ENCODE measurements at places on chromosomes 16 and 17.

GRCh38 chr17:27553019-27553511, 77.9 kb upstream of the LGALS9 start:
- no peaks in the 10 kb centered on the region for H3K4me1 ChIP-seq
- H3K4me3 ChIP-seq: no peak overlapping the region
- H3K36me3 ChIP-seq: no peaks in the 10 kb centered on the region

GRCh38 chr16:81466356-81466980, 21.9 kb downstream of the CMIP start:
- no peaks in the 10 kb centered on the region for H3K27me3 ChIP-seq
- peak overlapping the region; percentile 10 for H3K27ac ChIP-seq
- H3K4me3 ChIP-seq: no peak overlapping the region
- peaks cover 7% of the 10 kb centered on the region for H3K36me3 ChIP-seq

DNA sequence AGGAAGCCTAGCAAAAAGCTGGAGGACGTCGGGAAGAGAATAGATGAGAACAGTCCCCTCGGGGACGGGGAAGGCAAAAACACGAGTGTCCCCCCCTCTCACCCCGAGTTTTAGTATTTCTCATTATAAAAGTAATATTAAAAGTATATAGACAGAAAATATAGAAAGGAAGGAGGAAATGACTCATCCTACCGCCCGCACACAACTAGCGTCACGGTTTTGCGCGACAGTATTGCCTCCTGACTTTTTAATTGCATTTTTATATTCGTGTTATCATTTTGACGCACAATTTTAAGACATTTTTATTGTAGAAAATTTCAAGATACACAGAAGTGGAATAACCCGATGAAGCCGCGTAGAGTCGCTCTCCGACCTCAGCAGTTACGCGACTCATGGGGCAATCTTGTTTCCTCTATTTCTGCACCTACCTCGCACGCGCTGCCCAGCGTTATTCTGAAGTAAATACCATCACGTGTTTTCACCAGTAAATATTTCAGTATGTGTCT, 652 bp upstream of the SLC25A19 start:
- peak overlapping the region; percentile 94 for H3K4me3 ChIP-seq
- no peak for DNase-seq

DNA sequence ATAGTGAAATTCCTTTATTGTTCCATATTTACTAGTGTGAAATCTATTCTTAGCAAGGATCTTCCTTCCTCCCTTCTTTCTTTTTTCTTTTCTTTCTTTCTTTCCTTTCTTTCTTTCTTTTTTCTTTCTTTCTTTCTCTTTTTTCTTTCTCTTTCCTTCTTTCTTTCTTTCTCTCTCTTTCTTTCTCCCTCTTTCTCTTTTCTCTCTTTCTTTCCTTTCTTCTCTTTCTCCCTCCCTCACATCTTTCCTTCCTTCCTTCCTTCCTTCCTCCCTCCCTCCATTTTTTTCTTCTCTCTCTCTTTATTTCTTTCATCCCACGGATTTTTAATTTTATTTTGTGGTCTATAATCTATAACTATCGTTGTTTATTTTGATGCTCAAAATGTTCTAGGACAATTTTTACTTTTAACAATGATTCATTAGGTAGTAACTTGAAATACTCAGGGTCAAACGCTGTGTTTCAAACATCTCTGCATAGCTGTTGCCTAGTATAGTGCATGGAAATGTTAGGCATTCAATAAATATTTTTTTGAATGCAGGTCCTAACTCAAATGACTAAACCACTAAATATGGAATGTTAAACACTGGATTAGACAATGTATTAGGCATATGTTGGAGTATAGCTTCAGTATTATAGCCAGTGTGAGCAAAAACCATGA, 178.3 kb downstream of the MAP2K6 start:
- H3K27ac ChIP-seq: no peak overlapping the region
- H3K4me1 ChIP-seq: no peaks in the 10 kb centered on the region
- DNase-seq: no peak
- no peak overlapping the region for H3K4me3 ChIP-seq

DNA sequence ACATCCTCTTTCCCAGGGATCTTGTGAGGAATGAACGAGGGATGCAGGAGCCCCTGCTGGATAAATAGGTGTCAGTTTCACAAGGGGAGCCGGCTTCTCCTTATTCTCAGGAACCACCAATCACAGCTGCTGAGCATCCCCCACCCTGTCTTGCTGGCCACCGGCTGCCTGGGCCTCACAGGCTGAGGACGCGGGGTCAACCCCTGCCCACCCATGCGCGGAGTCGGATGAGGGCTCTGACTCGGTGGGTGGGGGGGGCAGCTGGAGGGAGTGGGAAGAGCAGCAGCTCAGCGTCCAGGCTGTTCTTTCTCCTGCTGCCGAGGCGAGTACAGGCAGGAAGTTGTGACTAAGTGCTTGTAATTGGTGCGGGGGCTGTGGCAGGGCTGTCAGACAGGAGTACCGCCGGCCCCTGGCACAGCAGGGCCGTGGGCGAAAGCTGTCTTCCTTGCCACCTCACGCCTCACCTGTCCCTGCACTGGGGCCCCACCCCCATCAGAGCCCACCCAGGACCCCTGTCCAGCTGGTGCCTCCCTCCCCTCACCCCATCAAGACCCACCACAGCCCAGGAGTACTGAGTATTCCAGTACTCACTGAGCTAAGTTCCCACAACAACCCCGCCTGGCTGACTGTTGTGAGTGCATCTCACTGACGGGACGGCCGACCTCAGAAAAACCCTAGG, 11.0 kb upstream of the DPEP1 start:
- no peak overlapping the region for H3K4me3 ChIP-seq
- no peaks in the 10 kb centered on the region for H3K27me3 ChIP-seq
- no peaks in the 10 kb centered on the region for H3K36me3 ChIP-seq
- DNase-seq: peak; percentile 65
- peaks cover 14% of the 10 kb centered on the region for H3K4me1 ChIP-seq

- peaks cover 10% of the 10 kb centered on the region for H3K4me1 ChIP-seq
- no peaks in the 10 kb centered on the region for H3K36me3 ChIP-seq
- DNase-seq: peak; percentile 46
- H3K27me3 ChIP-seq: peaks cover 41% of the 10 kb centered on the region
- H3K4me3 ChIP-seq: no peak overlapping the region
Measured at GRCh38 chr16:1338119-1338730, 4.8 kb downstream of the BAIAP3 start.

GRCh38 chr17:74601944-74602572, 10.0 kb upstream of the CD300LD start:
- H3K36me3 ChIP-seq: no peaks in the 10 kb centered on the region
- H3K27ac ChIP-seq: no peak overlapping the region
- peaks cover 4% of the 10 kb centered on the region for H3K4me1 ChIP-seq
- peak; percentile 54 for DNase-seq
- peaks cover 72% of the 10 kb centered on the region for H3K27me3 ChIP-seq

DNA sequence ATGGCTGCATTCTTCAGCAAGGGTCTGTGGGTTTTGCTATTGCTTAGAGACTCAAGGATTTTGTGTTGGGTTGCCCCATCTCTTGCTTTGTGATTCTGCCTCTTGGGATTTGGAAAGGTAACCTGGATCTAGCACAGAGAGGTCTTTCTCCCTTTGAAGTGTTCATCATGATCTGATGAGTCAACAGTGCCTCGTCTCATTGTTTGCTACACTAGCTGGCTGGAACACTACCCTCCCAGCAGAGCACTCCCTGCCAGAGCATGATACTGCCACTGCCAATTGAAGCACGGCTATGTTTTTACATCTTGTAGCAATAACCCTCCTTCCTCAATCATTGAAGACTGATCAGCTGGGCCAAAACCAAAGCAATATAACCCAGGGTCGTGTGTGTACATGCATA, 361.0 kb downstream of the CDH13 start:
- no peaks in the 10 kb centered on the region for H3K36me3 ChIP-seq
- H3K27ac ChIP-seq: no peak overlapping the region
- H3K4me1 ChIP-seq: no peaks in the 10 kb centered on the region
- no peak overlapping the region for H3K4me3 ChIP-seq
- DNase-seq: no peak

GRCh38 chr17:2178798-2179501, 124.0 kb downstream of the HIC1 start:
- H3K4me1 ChIP-seq: peaks cover 43% of the 10 kb centered on the region
- DNase-seq: no peak
- H3K4me3 ChIP-seq: peak overlapping the region; percentile 11
- peaks cover 4% of the 10 kb centered on the region for H3K36me3 ChIP-seq

DNA sequence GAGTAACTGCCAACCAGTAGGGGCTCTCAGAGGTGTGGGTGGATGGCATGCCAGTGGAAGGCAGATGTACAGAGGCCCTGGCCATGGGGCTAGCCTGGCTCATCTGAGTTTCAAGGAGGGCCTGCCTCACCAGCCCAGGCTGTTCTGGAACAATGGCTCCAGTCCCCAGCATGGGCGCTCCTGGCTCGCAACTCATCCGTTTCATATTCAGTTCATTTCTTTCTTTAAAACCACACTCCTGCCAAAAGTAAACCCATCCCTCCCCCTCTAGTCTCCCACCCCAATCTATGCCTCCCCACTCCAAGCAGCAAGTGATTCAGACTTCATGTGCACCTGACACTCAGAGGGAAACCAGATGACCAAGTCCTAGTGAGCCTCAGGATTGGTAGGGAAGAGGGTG, 2.4 kb downstream of the CCL13 start:
- H3K4me1 ChIP-seq: no peaks in the 10 kb centered on the region
- no peak overlapping the region for H3K4me3 ChIP-seq
- peaks cover 42% of the 10 kb centered on the region for H3K27me3 ChIP-seq
- H3K27ac ChIP-seq: peak overlapping the region; percentile 62
- peaks cover 2% of the 10 kb centered on the region for H3K36me3 ChIP-seq

- peaks cover 4% of the 10 kb centered on the region for H3K4me1 ChIP-seq
- H3K27ac ChIP-seq: no peak overlapping the region
- H3K4me3 ChIP-seq: no peak overlapping the region
- H3K27me3 ChIP-seq: no peaks in the 10 kb centered on the region
Measured at GRCh38 chr16:10522966-10523365, 57.4 kb downstream of the EMP2 start.

GRCh38 chr17:20173091-20173490, 163.9 kb downstream of the SPECC1 start:
- no peaks in the 10 kb centered on the region for H3K27me3 ChIP-seq
- H3K4me1 ChIP-seq: peaks cover 39% of the 10 kb centered on the region
- no peak for DNase-seq
- no peaks in the 10 kb centered on the region for H3K36me3 ChIP-seq
- H3K4me3 ChIP-seq: no peak overlapping the region

- H3K27ac ChIP-seq: no peak overlapping the region
- no peak overlapping the region for H3K4me3 ChIP-seq
- no peaks in the 10 kb centered on the region for H3K4me1 ChIP-seq
- H3K36me3 ChIP-seq: no peaks in the 10 kb centered on the region
Measured at GRCh38 chr16:66848172-66848571, 4.0 kb downstream of the CA7 start.

DNA sequence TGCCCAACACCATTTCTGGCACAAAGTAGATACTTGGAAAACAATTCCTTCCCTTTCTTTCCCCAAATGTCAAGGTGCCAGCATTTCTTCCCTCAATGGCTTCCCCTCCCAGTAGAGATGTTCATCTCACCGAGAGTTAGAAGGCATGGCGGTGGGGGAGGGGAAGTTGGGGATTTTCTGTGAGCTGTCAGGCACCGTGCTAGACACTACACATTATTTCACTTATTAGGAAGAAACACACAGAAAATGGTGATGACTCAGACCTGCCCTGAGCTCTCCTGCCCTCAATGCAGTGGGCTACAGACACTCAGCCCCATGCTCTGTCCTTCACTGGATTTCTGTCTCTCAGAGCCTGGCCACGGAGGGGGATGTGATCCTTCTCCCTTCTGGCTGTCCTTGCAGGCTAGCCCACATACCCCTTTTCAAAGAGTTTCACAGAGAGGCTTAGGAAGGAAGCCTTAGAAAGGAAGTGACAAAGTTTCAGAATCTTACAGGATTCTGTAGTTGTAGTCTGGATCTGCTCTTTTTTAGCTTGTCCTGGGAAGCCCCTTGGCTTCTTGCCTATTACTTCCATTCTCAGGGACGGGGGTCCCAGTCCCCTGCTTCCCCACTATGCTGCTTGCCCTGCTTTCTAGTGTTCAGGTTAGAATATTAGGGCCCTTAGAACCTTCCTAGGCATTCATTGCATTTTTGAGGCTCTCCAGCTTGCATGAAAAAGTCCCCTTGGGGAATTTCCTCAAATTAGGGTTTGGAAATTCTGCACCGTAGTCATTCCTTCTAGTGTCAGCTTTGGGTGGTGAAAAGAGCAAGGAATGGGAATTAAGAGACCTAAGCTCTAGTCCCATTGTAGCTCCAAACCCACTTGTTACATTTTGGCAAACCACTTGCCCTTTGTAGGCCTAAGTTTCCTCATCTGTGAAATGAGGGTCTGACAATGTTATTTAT, 12.2 kb upstream of the CCL5 start:
- DNase-seq: no peak
- no peaks in the 10 kb centered on the region for H3K4me1 ChIP-seq

- DNase-seq: no peak
- no peak overlapping the region for H3K27ac ChIP-seq
- peaks cover 48% of the 10 kb centered on the region for H3K4me1 ChIP-seq
- H3K36me3 ChIP-seq: peaks cover 22% of the 10 kb centered on the region
Measured at GRCh38 chr17:14341866-14342265, 41.0 kb downstream of the HS3ST3B1 start.

- no peak for DNase-seq
- peaks cover 50% of the 10 kb centered on the region for H3K4me1 ChIP-seq
- no peak overlapping the region for H3K27ac ChIP-seq
- H3K4me3 ChIP-seq: no peak overlapping the region
- peaks cover 5% of the 10 kb centered on the region for H3K36me3 ChIP-seq
- H3K27me3 ChIP-seq: no peaks in the 10 kb centered on the region
Measured at GRCh38 chr16:73154063-73154870, 106.3 kb upstream of the ZFHX3 start.

DNA sequence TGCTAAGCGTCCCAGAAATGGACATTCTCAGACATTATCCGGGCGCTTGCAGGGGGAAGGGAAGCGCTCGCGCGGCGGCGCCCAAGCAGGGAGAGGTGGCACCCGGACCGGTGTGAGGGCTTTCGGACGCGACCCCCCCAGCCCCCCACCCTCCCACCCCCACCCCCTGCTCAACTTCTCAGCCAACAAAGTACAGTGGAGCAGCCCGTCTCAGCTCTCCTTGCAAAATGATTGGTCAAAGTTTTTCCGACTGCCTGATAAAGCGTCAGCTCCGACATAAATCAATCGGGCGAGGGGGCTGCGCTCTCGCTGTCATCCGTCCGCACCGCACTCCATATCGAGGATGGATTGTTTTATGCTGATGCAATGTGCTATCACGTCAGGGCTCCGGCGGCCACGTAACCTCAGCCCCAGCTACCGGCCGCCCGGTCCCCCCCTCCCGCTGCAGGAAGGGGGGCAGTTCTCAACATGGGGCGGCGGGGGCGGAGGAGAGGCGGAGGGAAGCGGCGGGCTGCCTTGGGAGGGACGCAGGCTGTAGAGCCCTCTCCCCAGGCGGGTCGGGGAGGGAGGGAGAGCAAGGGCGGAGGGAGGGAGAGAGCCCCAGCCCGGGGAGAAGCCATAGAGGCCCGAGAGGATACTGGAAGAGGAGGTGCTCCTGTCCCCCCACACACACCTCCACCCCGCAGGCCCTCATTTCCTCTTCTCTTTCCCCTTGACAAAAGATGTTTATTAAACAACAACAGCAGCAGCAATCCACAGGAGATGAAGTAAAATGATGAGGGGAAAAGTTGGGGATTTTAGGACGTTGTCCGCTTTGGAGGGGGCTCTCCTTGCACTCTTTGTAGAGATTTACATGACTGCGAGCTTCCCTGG, at the start of gene HOXB9:
TSS of gene HOXB9 (minus strand) at position 114 of the 873 bp plus-strand sequence. CDS start at position 25, 89 bp downstream.
- H3K27me3 ChIP-seq: peaks cover 99% of the 10 kb centered on the region
- peak within 1 kb of the TSS; percentile 78 for H3K27ac ChIP-seq
- peaks cover 10% of the 10 kb centered on the region for H3K36me3 ChIP-seq
- H3K4me3 ChIP-seq: peak within 1 kb of the TSS; percentile 93
- peaks cover 4% of the 10 kb centered on the region for H3K4me1 ChIP-seq

Data from neural crest cell (in vitro differentiated cells).